NCI-H1092 treated with DMSO at 0.1 percent for 48 hours (cell line): ENCODE measurements at places on chromosomes 16 and 17.

DNA sequence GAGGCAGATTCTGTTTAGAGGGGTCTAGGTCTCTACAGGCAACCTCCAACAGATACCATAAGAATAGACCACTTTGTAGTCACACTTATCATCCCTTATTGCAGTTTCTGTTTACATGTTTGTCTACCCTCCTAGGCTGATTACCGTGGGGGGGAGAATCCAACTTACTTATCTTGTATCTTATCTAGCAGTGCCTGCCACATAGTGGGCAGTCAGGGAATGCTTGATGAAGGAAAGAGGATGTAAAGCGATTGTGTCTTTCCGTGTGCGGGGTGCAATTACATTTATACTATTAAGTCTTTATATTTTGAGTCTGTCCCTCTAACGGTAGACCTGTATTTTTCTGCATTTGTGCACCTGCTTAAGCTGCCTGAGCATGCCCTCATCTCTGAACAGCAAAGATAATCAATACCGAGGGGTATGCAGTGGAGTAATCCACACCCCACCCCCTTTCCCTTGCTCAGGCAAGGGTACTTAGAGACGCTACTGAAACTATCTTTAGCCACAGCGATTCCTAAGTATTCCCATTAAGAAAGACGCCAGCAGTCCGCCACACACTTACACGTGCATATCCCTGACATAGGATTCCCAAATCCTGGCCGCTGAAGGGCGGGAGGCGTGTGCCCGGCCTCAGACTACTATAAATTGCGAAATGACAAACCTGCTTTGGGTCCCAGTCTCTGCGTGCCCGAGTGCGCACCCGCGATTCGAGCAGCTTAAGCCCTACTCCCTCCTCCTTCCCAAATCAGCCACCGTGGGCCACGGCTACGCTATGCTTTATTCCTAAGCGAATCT is 635 bp upstream of the AATF start:
- DNase-seq: no peak

GRCh38 chr16:24541233-24541933 is 2.0 kb downstream of the RBBP6 start:
- DNase-seq: no peak

- DNase-seq: no peak
Observed at GRCh38 chr16:12548270-12548983, 255.3 kb downstream of the CPPED1 start.

- DNase-seq: no peak
Observed at GRCh38 chr17:42061646-42062487, 11.5 kb upstream of the C17orf113 start.

GRCh38 chr17:78933959-78934568 is 8.9 kb upstream of the TIMP2 start:
- peak; percentile 78 for DNase-seq

- DNase-seq: no peak
Observed at GRCh38 chr16:78877114-78877655, 723.4 kb downstream of the MAF start.

DNA sequence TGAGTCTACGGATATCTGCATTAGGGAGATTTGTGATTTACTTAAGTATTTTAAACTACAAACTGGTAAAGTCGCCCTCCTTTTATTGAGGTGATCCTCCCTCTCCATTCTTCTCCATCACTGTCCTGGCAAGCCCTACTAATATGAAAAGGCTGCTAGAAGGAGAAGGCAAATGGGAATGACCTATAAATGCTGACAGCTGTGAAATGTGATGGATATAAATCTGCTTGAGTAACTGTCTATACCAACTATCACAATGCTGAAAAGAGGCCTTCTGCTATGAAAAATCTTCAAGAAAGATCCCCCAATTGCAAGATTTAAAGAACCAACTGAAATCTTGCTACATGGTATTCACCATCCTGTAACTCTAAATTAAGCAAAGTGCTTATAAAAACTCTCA is 15.5 kb downstream of the DNAJC7 start:
- DNase-seq: no peak

GRCh38 chr16:19524616-19525384 is 1.1 kb downstream of the CCP110 start:
- peak; percentile 27 for DNase-seq

GRCh38 chr16:1770328-1771187 is 785 bp downstream of the NME3 start:
- DNase-seq: peak; percentile 54

GRCh38 chr16:89695086-89695874 is 6.2 kb downstream of the SPATA2L start:
- no peak for DNase-seq

GRCh38 chr16:87844809-87845208 is 24.5 kb downstream of the SLC7A5 start:
- no peak for DNase-seq

GRCh38 chr17:34658811-34659560 is 79.6 kb downstream of the TMEM132E start:
- DNase-seq: peak; percentile 85

GRCh38 chr17:39939588-39940419 is 12.3 kb downstream of the LRRC3C start:
- DNase-seq: no peak

DNA sequence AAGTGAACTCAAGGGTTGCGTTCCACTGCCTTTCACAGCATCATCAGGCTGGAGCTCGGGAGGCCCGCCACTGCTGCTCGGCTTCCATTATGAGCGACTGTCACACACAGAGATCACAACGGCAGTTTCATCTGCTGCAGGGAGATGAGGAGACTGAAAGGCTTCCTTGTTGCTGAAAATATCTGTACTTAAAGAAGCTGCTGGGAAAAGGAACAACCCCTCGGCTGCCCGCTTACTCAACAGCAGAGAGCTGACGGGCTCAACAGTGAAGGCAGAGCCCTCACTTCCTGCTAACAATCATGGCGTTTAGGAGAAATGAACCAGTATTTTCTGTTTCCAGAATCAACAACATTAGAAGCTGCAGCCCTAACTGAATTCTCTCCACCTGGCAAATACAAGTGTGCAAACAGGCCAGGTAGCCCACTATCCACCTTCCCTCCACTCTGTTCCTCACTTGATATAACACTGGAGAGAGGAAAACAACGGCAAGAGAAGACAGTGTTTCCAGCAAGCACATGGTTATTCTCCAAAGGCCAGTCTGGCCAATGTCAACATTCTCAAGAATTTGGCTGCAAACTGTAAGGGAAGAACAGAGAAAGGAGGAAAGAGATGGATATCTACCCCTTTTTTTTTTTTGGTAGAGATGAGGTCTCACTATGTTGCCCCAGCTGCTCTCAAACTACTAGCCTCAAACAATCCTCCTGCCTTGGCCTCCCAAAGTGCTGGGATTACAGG is 33.7 kb downstream of the MBTPS1 start:
- DNase-seq: no peak

- peak; percentile 31 for DNase-seq
Observed at GRCh38 chr16:58814348-58814801, 80.3 kb upstream of the GOT2 start.

- DNase-seq: no peak
Observed at GRCh38 chr16:76059186-76059585, 218.0 kb upstream of the CNTNAP4 start.

DNA sequence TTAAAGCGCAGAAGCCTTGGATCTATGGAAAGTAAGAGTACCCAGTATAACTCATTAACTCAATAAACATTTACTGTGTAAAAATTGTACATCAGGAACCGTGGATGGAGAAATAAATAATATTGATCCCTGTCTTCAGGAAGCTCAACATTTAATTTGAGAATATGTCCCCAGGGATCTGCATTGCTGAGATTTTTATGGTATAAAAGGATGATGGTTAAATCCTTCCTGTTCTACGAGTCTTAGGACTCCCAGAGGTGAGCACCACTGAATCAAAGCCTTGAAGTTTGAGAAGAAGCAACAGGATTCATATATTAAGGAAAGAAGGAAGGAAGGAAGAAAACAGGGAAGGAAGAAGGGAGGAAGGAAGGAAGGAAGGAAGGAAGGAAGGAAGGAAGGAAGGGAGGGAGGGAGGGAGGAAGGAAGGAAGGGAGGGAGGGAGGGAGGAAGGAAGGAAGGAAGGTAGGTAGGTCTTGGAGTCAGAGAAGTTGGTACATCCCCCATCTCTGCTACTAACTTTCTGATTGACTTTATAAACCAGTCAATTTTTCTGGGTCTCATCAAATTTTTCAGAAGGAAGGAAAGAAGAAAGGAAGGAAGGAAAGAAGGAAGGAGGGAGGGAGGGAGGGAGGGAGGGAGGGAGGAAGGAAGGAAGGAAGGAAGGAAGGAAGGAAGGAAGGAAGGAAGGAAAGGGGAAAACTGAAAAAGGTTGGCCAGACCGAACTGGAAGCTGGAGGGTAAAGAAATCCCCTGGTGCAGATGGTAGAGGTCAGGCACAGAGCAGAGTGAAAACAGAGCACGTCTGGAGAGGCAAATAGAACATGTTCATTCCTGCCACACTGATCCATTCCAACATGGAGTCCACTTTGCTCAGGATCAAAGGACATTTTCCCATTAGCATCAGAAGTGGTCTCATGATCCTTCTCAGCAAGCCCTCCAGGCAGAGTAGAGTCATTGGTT is 422.2 kb upstream of the CDH11 start:
- no peak for DNase-seq

- peak; percentile 30 for DNase-seq
Observed at GRCh38 chr17:66165537-66166123, 26.3 kb downstream of the CEP112 start.

DNA sequence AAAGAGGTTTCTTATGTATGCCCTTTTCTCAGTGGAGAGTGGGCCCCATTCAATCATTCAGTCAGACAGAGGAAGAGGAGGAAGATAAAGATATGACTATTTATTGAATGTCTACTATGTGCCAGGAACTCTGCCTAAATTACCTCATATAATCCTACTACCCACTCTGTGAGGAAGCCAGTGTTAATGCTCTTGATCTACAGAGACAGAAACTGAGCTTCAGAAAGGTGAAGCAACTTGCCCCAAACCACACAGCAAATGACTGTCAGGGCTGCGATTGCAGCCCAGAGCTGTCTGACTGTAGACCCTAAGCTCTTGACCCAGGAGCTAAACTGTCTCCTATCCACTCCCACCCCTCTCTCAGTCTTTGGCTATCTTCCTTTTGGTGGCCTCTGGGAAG is 8.4 kb downstream of the SRCIN1 start:
- no peak for DNase-seq

- no peak for DNase-seq
Observed at GRCh38 chr16:87657621-87658192, 55.4 kb downstream of the JPH3 start.

GRCh38 chr16:49282690-49283375 is 1.2 kb upstream of the CBLN1 start:
- DNase-seq: peak; percentile 62

GRCh38 chr16:12002447-12003006 is 26.0 kb downstream of the SNX29 start:
- DNase-seq: peak; percentile 39

DNA sequence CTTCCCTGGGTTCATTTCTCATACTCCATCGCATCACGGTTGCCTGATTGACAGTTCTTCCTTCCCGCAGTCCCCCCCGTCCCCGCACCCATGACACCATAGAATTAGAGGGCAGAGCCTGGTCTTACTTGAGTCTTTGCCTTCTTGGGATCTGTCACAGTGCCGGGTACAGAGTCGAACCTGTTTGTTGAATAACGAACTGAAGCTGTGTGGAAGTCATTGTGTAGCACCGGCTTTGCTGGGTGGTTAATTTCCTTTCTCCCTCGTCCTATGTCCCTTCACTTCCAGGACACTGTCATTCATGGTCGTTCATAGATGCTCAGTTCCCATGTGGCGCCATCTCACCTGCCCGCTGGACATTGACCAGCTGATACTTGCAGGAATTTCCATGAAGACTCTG is 315.3 kb downstream of the CPPED1 start:
- DNase-seq: no peak

- DNase-seq: no peak
Observed at GRCh38 chr17:792277-792676, 10.1 kb downstream of the MRM3 start.

DNA sequence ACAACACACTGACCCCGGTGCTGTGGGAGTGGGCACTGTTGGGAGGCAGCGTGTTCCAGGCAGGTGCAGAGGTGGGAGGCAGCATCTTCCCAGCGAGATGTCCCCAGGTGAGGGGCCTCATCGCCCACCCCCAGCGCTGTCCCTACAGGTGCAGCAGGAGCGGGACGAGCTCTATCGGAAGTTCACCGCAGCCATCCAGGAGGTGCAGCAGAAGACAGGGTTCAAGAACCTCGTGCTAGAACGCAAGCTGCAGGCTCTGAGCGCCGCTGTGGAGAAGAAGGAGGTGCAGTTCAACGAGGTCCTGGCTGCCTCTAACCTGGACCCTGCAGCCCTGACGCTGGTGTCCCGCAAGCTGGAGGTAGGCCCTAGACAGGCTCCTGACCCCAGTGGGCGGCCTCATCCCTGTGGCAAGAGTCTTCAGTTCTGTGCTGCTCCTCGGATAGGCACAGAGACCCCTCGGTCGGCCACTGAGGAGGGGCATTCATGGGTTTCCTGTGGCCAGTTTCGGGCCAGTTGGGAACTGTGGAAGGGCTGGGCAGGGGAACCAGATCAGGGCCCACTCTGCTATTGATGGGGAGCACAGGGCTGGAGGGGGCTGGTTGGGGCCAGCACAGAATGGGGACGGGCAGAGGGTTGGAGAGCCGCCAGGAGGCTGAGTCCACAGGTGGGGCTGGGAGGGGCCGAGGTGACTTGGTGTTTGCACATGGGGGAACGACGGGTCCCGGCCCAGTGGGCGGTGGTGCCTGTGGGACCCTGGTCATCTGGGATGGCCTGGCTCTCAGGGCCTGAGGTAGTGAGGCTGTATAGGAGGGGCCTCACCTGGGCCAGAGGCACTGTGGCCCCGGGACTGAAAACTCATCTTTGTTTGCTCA is 21.1 kb upstream of the DBNDD1 start:
- no peak for DNase-seq

DNA sequence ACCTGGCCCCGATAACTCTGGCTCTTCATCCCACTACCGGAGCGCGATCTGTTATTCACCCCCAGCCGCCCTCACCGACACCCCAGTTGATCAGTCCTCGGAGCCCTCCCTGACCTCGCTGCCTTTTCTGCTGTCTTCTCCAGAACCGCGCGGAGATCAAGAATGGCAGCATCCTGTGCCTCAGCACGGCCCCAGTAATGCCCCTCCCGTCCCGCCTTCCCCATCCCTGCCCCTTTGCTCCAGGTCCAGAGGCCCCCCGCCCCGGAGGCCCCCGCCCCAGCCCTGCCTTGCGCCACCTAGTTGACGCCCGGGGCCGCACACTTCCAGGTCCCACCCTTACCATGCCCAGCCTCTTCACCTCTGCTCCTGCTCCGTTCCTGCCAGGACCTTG is 872 bp downstream of the ELMO3 start:
- DNase-seq: no peak

- DNase-seq: peak; percentile 21
Observed at GRCh38 chr17:47946929-47947397, 5.6 kb downstream of the PNPO start.
